Osteoblast (primary cell): ENCODE measurements at places on chromosomes 4 and X. TPM values are rescaled to one million over a fixed set of nuclear protein-coding genes. Genes with fewer than 3 reads are reported as not detected.

Gene ZNF711
- 1.4 and 1.5 TPM in 2 replicates for total RNA-seq

GRCh38 chrX:71622032-71622575 lies 3.8 kb upstream of the CXCR3 start:
- no peak overlapping the region for H3K4me3 ChIP-seq
- no peak overlapping the region for H3K27ac ChIP-seq
- H3K4me1 ChIP-seq, result no peaks in the 10 kb centered on the region
- no peaks in the 10 kb centered on the region for H3K36me3 ChIP-seq
- peak; percentile 75 for DNase-seq
- no peaks in the 10 kb centered on the region for H3K27me3 ChIP-seq

DNA sequence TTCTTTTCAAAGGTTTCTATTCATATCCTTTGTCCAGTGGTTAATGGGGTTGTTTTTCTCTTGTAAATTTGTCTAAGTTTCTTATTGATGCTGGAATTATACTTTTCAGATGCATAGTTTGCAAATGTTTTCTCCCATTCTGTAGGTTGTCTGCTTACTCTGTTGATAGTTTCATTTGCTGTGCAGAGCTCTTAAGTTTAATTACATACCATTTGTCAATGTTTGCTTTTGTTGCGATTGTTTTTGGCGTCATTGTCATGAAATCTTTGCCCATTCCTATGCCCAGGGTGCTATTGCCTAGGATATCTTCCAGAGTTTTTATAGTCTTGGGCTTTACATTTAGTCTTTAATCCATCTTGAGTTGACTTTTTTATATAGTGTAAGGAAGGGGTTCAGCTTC lies 21.2 kb upstream of the UGT8 start:
- no peak for DNase-seq
- no peak overlapping the region for H3K4me3 ChIP-seq
- no peak overlapping the region for H3K27ac ChIP-seq
- no peaks in the 10 kb centered on the region for H3K36me3 ChIP-seq
- no peaks in the 10 kb centered on the region for H3K27me3 ChIP-seq
- no peaks in the 10 kb centered on the region for H3K4me1 ChIP-seq

Gene PARM1
- total RNA-seq, result under 0.01 TPM in 1 of 2 replicates, not detected in the other
